ENCODE measurements at places on chromosomes 5 and 9.

- DNase-seq = no peak
Observed at GRCh38 chr5:39665328-39665727, 240.5 kb upstream of the DAB2 start.

GRCh38 chr9:87184956-87185642 is 237.8 kb upstream of the GAS1 start:
- no peak for DNase-seq

DNA sequence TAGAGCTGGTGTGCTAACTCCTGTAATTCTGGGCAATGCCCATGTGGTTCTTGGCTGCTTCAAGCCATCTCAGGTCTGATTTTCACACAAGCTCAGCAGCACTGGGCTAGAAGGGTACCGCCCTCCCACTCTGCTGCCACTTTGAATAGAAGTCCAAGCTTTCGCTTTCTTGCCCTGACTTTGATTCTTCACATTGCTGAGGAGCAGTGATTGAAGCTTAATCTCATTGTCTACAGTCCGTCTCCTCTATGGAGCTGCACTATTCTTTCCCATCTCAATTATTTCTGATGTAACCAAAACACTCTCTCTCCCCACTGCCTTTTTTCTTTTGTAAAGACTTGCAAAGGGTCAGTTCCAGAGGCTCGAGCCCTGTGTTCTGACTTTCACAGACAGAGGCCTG is 12.9 kb upstream of the RNF183 start:
- DNase-seq = no peak

DNA sequence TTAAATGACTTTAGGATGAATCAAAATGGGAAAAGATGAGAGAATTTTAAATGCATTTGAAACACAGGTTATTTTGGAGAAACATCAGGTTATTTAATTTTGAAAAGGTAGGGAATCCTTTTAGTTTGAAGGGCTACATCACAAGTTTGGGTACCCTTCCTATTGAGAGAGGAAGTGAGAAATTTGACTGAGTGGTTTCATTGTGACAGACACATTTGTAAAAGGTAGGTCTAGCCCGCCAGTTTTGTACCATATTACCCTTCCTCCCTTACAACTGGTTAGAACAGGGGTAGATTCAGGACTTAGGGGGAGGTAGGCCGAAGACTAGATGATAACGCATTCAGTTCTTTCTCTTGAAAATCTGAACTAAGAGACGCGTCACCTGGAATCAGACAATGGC is 464.2 kb downstream of the EBF1 start:
- DNase-seq = no peak

DNA sequence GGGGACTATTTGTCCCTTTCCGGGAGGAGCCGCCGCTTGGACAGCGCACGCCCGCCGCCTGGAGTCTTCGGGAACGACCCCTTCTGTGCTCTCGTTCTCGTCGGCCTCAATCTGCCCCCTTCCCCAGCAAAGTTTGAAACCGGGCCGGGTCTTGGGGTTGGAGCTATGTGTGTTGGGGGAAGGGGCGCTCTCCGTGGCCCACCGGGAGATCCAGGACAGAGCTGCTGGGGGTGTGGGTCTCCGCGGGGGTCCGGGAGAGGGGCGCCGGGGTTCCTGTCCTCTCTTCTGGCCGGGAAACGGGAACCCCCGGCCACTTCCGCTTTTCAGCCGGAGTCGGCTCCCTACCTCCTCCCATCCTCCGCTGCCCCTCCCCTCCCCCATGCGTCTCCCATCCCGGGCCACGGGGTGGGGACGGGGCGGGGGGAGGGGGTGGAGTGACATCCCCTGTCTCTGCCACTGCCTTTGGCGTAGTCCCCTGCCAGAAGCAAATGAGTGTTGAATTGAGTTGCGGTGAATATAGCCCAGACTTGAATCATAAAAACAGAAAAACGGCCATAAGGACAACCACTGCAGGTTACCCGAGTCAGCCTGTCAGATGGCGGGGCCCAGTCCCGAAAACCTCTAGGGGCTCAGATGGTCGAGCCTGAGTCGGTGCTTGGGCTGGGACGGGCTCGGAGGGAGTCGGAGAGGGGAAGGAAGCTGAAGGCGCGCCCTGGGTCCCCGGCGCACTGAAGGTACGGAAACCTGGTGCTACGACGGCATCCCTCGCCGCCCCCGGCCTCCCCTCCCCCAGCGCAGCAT is 1.1 kb downstream of the CPLX2 start:
- DNase-seq = no peak

GRCh38 chr9:95854386-95855020 is 21.0 kb upstream of the ERCC6L2 start:
- no peak for DNase-seq

DNA sequence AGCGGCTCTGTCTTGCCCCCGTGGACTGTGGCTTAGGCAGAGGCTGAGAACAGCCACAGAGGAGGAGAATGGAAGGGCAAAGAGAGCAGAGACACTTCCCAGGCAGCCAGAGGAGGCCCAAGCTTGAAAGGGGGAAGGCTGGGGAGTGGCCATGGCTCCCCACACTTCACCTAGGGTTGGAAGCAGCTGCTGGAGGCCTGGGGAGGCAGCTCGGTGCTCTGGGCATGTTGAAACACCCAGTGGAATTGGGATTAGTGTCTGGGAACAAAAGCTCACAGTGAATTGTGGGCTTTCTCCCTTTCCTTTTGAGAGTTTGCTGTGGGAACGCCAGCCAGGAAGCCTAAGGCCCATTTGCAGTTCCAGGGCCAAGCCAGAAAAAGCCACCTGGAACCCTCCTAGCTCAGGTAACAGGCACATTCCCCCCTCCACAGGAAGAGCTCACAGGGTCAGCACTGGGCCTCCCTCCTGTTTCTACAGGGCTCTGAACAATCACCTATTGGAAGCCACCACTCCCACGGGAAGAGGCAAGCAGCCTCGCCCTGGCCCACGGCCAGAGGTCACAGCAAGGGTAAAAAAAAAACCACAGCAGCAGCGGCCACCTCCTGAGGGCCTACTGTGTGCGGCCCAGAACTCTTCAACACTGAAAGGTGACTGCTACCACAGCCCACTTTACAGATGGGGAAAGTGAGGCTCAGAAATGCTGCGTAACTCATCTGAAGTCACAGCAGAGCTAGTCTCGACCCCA is 20.2 kb downstream of the EEIG1 start:
- no peak for DNase-seq

GRCh38 chr5:151128817-151129216 is 28.8 kb downstream of the ANXA6 start:
- no peak for DNase-seq

DNA sequence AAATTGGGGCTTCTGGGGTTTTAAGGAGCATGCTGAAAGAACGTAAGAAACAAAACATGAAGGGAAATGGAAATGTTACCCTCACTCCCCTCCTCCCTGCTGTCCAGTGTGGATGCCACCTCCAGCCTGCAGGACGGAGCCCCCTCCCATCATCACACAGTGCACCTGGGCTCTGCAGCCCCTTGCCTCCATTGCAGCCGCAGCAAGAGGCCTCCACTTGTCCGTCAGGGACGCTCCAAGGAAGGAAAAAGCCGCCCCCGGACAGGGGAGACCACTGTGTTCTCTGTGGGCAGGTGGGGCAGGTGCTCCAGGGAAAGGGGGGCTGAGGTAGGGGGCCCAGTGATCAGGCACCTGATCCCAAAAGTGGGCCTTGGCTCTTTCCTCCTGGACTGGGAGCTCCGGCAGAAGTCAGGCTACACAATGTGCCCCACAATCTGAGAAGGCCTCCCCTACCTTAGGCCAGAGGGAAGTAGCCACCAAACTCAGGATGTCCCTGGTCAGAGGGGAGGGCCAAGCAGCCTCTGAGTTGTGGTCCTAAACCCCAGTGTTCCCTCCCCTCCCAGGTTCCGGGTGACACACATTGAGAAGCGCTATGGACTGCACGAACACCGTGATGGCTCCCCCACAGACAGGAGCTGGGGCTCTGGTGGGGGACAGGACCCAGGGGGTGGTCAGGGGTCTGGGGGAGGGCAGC is 2.7 kb downstream of the RELL2 start:
- DNase-seq = no peak
